ENCODE measurements at places on chromosomes 4 and X. TPM values are rescaled to one million over a fixed set of nuclear protein-coding genes. Genes with fewer than 3 reads are reported as not detected.

The CSAG3 gene
- not detected for total RNA-seq

The MAGEA9B gene
- total RNA-seq, result not detected

The PABPC5 gene
- total RNA-seq, result not detected

The HSD17B11 gene
- total RNA-seq, result 52.1 TPM

Measured in A549 treated with AZD2906 at 1 μM for 4 hours (cell line).